ENCODE measurements at places on chromosomes 1 and 21.

DNA sequence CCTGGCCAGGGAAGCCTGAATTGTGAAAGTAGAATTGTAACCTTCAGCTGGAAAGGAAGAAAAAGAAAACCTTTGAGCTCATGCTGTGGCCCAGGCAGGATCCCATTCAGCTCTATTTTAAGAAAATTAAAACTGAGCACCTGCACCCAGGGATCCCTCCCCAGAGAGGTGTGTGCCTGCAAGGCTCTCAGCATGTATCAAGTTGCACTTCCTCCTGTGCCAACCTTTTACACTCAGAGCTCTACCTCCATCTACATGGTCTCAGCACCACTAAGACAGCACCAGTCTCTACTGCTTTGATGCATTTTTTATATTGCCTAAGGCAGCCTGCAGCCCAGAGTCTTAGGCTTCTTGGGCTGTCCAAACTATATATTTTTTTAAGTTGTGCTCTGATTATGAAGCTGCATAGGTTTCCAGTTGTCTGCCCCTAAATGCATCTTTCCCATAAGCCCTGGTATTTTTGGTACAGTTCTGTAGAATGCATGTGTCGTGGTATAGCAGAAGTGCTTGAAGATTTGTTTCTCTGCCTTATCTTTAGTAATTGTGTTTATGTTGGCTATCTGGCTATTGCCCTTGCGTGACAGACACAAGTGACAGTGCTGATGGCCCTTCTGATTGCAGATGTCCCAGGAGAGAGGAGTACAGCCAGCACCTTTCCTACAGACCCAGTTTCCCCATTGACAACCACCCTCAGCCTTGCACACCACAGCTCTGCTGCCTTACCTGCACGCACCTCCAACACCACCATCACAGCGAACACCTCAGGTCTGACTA, 63.1 kb downstream of the PTPRC start:
- peaks cover 45% of the 10 kb centered on the region for H3K4me1 ChIP-seq
- DNase-seq: no peak
- no peaks in the 10 kb centered on the region for H3K27me3 ChIP-seq
- H3K4me3 ChIP-seq: no peak overlapping the region

DNA sequence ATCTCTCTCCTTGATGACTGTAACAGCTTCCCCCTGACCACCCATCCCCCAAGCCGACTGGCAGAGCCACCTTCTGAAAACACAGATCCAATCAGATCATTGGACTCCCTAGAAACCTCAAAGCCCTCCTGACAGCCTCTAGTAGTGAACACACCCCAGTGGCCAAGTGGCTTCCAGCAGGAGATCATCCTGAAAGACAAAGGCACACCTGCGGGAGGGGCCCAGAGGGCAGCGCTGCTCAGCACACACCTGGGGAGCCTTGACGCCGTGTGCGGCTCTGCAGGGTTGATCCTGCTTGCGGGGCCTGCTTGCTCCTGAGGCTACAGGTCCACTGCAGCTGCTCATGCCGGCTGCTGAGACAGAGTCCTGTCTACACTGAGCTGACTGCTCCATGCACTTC, 41.5 kb downstream of the SLC66A1 start:
- H3K4me3 ChIP-seq: peak overlapping the region; percentile 49
- H3K36me3 ChIP-seq: peaks cover 2% of the 10 kb centered on the region
- DNase-seq: no peak
- H3K4me1 ChIP-seq: peaks cover 6% of the 10 kb centered on the region

DNA sequence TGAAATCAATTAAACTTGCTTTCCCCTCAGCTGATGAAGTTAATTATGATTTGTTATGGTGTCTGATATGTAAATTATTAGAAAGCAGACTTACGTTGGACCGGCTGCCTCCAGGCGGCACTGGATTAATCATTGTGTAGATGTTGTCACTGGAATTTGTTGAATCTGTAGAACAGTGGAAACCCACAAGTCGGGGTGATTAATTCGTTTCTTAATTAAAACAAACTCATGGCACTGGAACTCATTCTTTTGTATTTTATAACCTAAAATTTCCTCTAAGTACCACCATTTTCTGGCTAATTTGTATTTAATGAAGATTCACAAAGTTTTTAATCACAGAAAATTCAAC, 39.0 kb downstream of the MRPL37 start:
- no peak overlapping the region for H3K27ac ChIP-seq
- H3K27me3 ChIP-seq: no peaks in the 10 kb centered on the region
- peaks cover 2% of the 10 kb centered on the region for H3K36me3 ChIP-seq

DNA sequence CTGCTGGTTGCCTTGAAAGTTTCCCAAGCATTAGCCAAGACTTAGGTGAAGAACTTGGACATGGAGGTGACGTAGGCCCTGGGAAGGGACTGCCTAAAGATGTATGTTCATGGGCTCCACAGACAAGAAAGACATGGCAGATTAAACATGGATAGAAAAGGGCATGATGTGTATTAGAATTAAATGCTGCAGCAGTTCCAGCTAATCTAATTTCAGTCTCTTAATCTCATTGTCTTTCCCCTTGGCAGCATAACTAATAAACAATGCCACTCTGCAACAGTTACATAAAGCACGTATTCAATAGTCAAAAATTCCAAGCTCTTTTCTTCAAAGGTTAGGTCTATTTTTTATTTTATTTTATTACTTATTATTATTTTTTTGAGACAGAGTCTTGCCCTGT, 251.6 kb downstream of the KIF26B start:
- no peaks in the 10 kb centered on the region for H3K36me3 ChIP-seq
- no peak overlapping the region for H3K4me3 ChIP-seq
- no peak overlapping the region for H3K27ac ChIP-seq
- DNase-seq: no peak
- peaks cover 34% of the 10 kb centered on the region for H3K27me3 ChIP-seq

GRCh38 chr1:55064071-55064581, 24.8 kb downstream of the PCSK9 start:
- H3K27ac ChIP-seq: no peak overlapping the region
- no peak for DNase-seq
- peaks cover 3% of the 10 kb centered on the region for H3K4me1 ChIP-seq
- H3K4me3 ChIP-seq: no peak overlapping the region

DNA sequence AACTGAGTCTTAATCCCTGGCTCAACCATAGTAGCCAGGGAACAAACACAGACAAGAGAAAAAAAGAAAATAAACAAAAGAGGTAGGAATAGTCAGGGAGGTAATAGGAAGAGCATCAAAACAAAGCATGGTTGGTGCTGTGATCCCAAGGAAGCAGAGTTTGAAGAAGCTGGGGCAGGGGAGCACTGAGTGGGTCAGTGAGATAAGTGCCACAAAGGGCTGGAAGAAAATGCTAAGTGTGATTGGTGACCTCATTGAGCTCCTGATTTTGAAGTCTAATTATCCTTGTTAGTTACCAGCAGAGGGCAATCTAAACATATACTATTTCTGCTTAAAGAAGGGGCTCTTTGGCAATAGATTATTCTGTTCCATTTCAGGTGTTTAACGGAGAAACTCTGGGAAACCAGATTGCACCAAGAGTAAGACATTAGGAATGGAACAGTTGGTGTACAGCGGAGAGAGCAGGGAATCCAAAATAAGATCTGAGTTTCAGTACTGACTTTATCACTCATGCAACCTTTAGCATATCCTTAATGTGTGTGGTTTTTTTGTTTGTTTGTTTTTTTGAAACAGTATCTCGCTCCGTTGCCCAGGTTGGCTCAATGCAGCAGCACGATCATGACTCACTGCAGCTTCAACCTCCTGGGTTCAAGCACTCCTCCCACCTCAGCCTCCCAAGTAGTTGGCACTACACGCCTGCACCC, 30.7 kb upstream of the KIAA1614 start:
- no peaks in the 10 kb centered on the region for H3K27me3 ChIP-seq
- DNase-seq: no peak
- H3K4me1 ChIP-seq: peaks cover 7% of the 10 kb centered on the region

DNA sequence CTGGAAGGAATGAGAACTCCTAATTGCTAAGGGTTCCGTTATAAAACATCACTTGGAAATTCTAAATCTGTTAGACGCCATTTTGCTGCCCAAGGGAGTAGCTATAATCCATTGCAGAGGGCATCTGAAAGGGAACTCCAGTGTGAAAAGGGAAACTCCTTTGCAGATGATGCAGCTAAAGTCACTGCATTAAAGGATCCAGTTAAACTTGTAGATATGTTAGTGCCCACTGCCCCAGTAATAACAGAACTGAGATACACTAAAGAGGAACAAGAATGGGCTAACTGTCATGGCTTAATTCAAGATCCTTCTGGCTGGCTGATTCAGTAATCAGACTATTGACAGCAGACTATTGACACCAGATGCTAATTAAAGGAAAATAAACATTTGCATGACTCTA, 81.8 kb upstream of the KIAA0040 start:
- no peak overlapping the region for H3K4me3 ChIP-seq
- no peaks in the 10 kb centered on the region for H3K27me3 ChIP-seq
- DNase-seq: no peak
- H3K36me3 ChIP-seq: peaks cover under 1% of the 10 kb centered on the region
- no peak overlapping the region for H3K27ac ChIP-seq
- H3K4me1 ChIP-seq: no peaks in the 10 kb centered on the region

DNA sequence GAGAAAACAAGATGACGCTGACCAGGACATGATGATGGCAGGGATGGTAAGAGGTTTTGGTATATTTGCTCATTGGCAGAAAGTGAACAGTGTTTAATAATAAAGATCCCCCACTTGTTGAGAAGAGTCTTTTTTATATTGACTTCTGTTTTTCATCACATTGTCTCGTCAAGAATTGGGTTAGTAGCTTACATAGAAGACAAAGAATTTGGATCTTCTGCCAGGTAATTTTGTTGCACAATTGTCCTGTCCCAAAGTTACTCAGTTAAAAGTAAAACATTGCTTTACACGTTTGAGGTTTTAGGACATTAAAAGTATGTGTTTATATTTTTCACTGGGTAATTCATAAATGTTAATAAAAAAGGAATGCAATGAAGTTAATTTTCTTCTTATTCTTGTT, 48.3 kb upstream of the LAMC2 start:
- no peak overlapping the region for H3K4me3 ChIP-seq
- peaks cover 28% of the 10 kb centered on the region for H3K27me3 ChIP-seq
- H3K36me3 ChIP-seq: no peaks in the 10 kb centered on the region
- H3K27ac ChIP-seq: no peak overlapping the region
- H3K4me1 ChIP-seq: peaks cover 2% of the 10 kb centered on the region

DNA sequence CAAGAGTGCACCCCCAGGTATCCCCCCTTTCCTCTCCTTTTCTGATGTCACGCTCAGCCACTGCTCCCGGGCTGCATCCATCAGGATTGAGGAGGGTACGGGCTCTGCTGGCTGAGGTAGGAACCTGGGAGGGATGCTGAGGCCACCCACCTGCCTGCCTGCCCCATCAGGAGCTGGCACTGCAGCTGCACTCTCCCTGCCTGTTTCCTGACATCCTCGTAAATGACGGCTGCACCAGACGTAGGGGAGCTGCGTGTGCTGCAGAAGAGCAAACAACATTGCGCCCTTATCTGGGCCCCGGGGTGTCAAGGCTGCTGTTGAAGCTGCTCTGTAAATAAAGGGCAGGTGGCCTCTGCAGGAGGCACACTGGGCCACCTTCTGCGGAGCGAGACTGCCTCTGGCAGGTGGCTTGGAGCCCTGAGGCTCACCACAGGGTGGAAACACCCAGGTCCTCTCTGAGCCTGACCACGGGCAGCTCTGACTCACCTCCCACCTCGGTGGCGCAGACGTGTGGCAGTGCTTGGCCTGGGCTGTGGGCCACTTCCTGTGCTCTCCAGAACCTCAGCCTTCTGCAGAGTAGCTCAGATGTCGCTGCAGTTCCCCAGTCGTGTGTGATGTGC, 30.9 kb downstream of the SNAP47 start:
- peak; percentile 50 for DNase-seq
- peak overlapping the region; percentile 72 for H3K27ac ChIP-seq
- peaks cover 52% of the 10 kb centered on the region for H3K4me1 ChIP-seq
- peak overlapping the region; percentile 85 for H3K4me3 ChIP-seq
- no peaks in the 10 kb centered on the region for H3K27me3 ChIP-seq

DNA sequence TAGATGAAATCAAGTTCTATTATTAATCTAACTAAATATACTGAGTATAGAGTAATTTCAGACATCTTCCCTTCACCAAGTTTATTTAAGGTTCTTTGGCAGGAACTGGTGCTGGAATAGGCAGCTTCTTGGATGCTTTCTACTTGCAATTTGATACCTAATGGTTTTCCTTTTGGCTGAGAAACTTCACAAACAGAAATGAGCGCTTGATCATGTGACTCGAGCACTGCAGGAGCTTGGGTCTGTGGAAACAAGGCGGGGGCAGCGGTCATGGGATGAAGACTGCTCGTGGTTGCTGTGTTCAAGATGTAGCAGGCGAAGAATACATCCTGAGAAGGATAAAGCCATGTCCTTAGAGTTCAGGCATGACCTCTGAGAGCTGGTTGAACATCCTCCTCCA, 136.8 kb downstream of the PTPRC start:
- H3K27ac ChIP-seq: no peak overlapping the region
- peaks cover 5% of the 10 kb centered on the region for H3K27me3 ChIP-seq
- H3K4me1 ChIP-seq: no peaks in the 10 kb centered on the region
- H3K36me3 ChIP-seq: no peaks in the 10 kb centered on the region

GRCh38 chr1:239816081-239816782, 275.5 kb upstream of the FMN2 start:
- no peak overlapping the region for H3K27ac ChIP-seq
- H3K4me3 ChIP-seq: peak overlapping the region; percentile 25
- DNase-seq: no peak
- H3K36me3 ChIP-seq: peaks cover 2% of the 10 kb centered on the region
- peaks cover 27% of the 10 kb centered on the region for H3K27me3 ChIP-seq

DNA sequence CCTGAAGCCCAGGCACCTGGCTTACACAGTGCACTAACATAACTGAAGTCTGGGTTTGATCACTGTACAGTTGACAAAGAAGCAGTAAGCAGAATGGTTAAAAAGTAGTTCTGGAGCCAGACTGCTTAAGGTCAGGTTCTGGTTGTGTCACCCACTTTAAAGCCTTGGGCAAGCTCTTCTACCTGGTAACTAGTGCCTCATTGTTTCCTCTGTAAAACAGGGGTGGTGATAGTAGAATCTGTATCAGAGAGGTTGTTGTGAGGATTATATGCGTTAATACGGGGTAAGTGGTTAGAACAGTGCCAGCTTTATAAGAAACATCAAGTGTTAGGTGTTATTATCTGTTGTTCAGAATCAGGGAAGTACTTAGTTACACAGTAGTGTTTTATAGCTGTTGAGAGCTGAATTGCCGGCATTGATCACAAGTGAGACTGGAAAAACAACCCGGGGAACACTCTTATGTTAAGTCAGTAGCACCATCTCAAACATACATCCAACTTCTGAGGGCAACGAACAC, 3.7 kb downstream of the BACH1 start:
- H3K4me3 ChIP-seq: no peak overlapping the region
- DNase-seq: no peak
- H3K4me1 ChIP-seq: peaks cover 43% of the 10 kb centered on the region

DNA sequence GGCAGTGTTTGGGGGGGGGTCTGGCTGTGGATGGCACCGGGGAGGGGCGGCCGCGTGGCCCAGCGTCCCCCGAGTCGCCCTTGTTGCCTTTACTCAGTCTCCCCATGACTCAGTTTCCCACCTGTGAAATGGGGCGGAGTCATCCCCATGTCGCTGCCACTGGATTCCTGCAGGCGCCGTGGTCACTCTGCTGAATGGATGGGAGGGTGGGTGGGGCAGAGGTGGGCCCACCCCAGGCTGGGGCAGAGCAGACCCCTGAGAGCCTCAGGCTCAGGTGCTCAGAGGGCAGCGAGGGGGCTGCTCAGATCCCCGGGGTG, 2.0 kb downstream of the COL6A1 start:
- peaks cover 7% of the 10 kb centered on the region for H3K4me1 ChIP-seq
- H3K36me3 ChIP-seq: no peaks in the 10 kb centered on the region
- no peak overlapping the region for H3K27ac ChIP-seq
- no peaks in the 10 kb centered on the region for H3K27me3 ChIP-seq
- no peak for DNase-seq

- peaks cover 3% of the 10 kb centered on the region for H3K36me3 ChIP-seq
- H3K27me3 ChIP-seq: no peaks in the 10 kb centered on the region
- H3K4me1 ChIP-seq: peaks cover 20% of the 10 kb centered on the region
- H3K4me3 ChIP-seq: no peak overlapping the region
- H3K27ac ChIP-seq: peak overlapping the region; percentile 63
Measured at GRCh38 chr1:151435174-151435573, 24.1 kb downstream of the POGZ start.
